Neural progenitor cell (in vitro differentiated cells): ENCODE measurements at places on chromosomes 11 and 22.
A peak's percentile ranks its signal among the peaks of the same experiment; 100 is the strongest.

DNA sequence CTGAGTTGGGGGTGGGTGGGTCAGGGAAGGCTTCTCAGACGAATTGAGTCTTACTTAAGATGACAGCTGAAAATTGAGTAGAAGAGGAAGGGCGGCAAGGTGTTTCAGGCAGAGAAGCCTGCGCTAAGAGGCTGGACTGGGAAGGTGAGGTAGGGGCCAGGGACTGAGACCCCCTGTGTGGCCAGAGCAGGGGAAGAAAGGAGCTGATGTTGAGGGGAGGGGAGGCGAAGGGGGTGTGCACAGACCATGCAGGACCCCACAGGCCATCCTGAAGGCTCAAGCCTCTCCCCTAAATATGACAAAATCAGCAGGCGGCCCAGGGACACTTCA, 40.6 kb upstream of the CREB3L1 start:
- DNase-seq: no peak

DNA sequence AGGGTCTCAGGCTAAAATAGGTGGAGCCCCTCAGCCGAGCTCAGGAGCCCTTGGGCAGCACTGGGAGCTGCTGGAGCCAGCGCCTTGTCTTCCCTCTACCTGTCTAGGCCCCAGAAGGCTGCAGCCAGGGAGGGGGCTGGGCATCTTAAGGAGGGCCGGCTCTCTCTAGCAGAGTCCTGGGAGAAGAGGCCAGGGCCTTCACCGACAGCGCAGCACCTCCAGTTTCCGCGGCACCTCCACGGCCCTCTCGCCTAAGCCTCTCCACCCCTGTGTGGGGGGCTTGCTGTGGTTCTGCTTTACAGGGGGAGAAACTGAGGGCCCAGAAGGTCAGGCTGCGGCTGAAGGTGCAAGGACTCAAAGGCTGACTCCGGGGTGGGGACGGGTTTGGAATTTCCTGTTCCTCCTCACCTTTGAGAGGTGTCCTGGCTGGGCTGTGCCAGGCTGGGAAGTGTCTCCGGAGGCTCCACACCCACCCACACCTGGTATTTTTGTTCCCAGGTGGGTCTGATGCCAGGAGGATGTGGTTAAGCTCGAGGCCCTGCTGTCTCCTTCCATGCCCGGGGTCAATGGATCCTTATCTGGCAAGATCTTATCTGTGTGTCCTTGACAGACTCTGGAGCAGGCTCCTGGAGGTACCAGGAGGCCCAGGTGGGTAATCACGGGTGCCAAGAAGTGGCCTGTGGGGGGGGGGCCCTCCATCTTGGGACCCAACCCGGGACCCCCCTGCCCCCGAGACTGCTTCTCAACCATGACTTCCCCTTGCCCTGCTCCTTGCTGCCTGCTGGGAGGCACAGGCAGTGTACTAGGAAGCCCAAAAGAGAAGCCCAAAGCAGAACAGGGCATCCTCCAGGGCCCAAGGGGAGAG, 95.3 kb upstream of the FGF3 start:
- no peak for DNase-seq

DNA sequence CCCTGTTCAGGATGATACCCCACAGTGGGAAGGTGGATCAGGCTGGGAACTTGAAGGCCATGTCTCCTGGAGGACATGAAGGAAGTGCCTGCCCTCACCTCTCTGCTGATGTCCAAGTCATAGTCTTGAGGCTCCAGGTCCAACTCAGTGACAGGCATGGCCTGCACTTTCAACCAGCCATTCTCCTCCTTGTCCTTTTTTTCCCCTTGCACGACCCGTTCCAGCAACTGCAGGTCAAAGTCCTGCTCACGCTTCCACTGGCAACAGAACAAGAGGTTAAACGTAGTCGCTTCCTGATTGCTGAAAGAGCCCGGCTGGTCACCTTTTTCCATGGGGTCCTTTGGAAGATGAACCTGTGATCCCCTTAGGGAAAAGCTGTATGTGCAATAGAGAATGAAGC, 47.7 kb downstream of the C11orf58 start:
- DNase-seq: no peak

GRCh38 chr11:126186708-126187529, 24.5 kb downstream of the RPUSD4 start:
- peak; percentile 34 for DNase-seq

GRCh38 chr11:30257058-30257457, 26.2 kb downstream of the FSHB start:
- DNase-seq: no peak

- no peak for DNase-seq
Observed at GRCh38 chr11:48384670-48385069, 18.4 kb upstream of the OR4C5 start.

- no peak for DNase-seq
Observed at GRCh38 chr22:17853073-17853472, 78.8 kb upstream of the BID start.

GRCh38 chr11:110777775-110778174, 65.5 kb upstream of the ARHGAP20 start:
- no peak for DNase-seq

GRCh38 chr11:45362636-45363035, 76.5 kb upstream of the SYT13 start:
- no peak for DNase-seq

GRCh38 chr22:30265823-30266444, 717 bp downstream of the OSM start:
- DNase-seq: no peak

DNA sequence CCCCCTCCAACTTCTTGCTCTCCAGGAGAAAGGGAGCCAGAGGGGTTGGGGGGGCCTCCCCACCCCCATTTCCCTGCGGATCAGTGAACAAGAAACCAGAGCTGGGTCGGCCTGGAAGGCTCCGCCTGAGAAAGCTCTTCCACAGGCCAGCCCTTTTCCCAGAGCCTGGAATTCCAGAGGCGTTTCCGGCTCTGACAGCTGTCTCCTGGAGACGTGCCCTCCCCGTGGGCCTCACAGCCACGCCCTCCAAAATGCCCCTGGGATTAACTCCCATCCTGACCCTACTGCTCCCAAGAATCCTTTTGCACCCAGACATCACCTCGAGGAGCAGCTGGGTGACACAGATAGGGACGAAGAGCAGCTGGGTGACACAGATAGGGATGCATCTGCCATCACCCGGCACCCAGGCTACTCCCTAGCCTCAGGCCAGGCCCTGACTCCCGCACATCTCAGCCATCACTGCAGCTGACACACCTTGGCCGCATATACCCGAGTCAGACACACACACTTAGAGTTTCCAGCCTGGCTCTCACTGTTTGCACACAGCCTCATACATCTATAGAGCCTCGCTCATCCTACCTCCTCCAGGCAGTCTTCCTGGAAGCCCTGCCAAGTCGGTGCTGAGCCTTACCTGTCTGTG, 7.6 kb upstream of the CDC42EP1 start:
- DNase-seq: peak; percentile 94

GRCh38 chr11:34266090-34266912, 91.5 kb downstream of the ABTB2 start:
- no peak for DNase-seq

DNA sequence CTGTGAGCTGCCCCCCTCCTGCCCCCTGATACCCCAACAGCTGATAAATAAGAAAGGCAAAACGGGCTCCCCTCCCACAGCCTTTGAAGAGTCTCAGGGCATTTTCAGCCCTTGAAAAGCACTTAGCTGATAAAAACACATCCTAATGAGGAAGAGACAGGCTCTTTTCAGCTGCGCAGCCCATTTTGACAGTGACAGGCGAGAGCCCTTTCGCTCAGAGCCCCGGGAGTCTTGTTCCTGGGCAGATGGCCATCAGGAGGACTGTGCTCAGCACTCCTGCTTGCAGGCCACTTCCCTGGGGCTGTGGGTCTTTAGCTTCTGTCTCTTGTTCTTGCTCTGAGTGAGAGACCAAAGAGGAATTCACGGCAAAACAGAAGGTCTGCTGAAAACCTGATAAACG, 757.2 kb downstream of the BRD1 start:
- DNase-seq: peak; percentile 44

GRCh38 chr22:42560781-42561180, 7.0 kb downstream of the SERHL2 start:
- DNase-seq: peak; percentile 70

- DNase-seq: no peak
Observed at GRCh38 chr11:31408201-31408600, 38.5 kb downstream of the DNAJC24 start.

DNA sequence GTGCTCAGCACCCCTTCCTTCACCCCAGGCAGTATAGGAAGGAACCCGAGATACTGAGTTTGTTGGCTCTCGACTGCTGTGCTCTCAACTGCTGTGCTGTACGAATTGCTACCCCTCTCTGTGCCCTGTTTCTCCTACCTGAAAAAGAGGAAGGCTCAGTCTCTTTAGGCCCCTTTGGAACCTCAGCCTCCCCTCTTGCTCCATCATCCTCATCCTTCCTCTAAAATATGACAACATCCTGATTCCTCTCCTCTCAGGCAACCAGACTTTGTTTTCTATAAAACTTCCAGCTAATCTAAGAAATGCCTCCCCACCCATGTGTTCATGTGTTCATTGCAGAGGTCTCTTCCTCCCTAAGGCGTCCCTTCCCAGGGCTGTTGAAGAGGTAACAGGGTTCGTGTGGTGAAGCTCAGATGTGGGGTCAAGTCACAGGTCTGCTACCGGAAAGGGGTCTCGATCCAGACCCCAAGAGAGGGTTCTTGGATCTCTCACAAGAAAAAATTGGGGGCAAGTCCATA, 35.5 kb upstream of the CD82 start:
- no peak for DNase-seq
